ENCODE measurements at places on chromosomes 1 and 21.

- no peak for DNase-seq
These were observed 25.8 kb downstream of the CCN1 start for GRCh38 chr1:85606414-85606800.

- DNase-seq: no peak
These were observed 47.6 kb downstream of the TRIM11 start for GRCh38 chr1:228358764-228359612.

DNA sequence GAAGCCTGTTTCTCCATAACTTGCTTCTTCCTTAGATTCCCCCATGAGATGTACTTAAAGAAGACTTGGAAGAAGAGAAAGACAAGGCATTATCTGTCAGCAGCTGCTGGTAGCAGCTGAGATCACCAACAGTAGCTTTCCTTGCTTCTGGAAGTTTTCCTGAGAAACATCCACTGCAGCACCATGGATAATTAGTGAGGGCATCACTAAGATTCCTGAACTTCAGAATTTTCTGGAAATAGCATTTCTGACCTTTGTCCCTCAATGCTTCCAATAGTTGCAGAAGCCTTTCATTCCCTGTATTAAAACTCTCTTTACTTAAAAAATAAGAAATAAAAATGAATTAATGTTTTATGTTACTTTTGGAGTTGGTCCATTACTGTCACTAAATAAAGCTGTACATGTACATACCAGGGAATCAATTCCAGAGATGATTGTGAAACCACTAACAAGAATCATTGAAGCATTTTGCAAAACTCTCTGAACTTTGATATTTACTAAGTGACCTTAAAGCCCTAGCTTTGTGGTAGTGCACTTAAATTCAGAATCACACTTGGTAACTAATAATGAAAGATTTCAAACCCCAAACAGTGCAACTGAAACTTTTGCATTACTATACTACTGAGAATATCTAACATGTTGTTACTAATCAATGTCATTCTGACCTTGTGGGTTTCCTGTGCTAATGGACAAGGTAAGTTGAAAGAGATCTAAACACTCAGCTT is at the start of gene CFHR4:
CFHR4 (plus strand) TSS at position 538 of the 725 bp plus-strand sequence; CDS start at position 637, 99 bp downstream.
- no peak for DNase-seq

DNA sequence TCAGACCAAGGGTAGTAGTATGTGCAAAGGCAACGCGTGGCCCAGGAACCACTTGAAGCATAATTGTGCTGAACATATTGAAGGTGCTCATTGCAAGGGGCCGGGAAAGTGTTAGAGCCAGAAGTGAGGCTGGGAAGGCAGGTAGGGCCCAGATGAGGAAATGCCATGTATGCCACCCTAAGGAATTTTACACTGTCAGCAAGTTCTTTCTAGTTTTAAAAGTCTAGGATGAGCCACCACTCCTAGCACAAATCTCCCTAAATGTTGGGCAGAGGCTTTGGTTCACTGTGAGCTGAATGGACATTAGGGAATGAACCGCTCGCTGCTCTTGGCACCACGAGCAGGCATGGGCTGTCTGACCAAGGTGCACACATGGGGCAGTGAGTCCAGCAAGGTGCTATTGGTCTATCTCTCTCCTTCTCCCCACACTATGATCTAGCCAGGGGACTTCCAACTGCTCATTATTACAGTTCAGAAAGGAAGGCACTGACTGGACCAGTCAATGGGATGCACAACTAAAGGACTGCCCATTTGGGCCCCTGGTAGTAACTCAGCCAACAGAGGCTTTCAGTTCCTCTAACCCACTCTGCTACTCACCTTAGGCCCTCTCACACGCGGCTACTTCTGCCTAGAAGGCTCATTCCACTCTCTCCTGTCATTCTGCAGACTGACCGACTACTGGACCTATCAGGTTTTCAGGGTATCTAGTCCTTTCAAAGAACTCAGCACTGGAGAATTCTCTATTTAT is 2.0 kb downstream of the KANK4 start:
- no peak for DNase-seq

GRCh38 chr1:87155170-87155569 is 173.5 kb upstream of the LMO4 start:
- DNase-seq: no peak

- no peak for DNase-seq
These were observed 58.0 kb downstream of the PGM1 start for GRCh38 chr1:63651161-63651701.

DNA sequence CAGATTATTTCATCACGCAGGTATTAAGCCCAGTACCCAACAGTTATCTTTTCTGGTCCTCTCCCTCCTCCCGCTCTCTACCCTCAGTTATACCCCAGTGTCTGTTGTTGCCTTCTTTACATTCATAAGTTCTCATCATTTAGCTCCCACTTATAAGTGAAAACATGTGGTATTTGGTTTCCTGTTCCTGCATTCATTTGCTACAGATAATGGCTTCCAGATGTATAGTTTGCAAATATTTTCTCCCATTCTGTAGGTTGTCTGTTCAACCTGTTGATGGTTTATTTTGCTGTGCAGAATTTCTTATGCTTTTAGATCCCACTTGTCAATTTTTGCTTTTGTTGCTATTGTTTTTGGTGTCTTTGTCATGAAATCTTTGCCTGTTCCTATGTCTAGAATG is 21.1 kb upstream of the KCNH1 start:
- no peak for DNase-seq

- no peak for DNase-seq
These were observed 406.7 kb downstream of the NTNG1 start for GRCh38 chr1:107547363-107548155.

DNA sequence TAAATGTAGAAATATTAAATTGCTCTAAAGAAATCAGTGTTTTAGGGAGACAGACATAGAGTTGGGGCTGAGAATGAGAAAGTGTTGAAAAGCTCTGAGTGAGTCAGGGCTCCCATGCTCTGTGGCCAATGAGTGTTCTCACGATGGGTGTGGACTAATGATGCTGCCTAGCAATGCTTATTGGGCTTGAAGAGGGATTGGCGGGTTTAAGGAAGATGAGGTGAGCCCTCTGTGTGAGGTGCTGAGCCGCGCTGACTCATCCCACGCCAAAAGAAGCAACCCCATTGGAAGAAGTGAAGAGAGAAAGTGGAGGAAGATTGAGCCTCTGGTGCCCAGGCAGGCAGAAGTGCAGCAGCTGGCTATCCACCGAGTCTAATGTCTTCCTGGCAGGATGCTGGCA is 65.1 kb upstream of the DPT start:
- DNase-seq: no peak

GRCh38 chr1:7704214-7705047 is 66.7 kb upstream of the VAMP3 start:
- DNase-seq: peak; percentile 58

- no peak for DNase-seq
These were observed 77.1 kb downstream of the MTR start for GRCh38 chr1:236872075-236872666.

GRCh38 chr1:21638531-21639341 is 30.4 kb downstream of the RAP1GAP start:
- DNase-seq: no peak

DNA sequence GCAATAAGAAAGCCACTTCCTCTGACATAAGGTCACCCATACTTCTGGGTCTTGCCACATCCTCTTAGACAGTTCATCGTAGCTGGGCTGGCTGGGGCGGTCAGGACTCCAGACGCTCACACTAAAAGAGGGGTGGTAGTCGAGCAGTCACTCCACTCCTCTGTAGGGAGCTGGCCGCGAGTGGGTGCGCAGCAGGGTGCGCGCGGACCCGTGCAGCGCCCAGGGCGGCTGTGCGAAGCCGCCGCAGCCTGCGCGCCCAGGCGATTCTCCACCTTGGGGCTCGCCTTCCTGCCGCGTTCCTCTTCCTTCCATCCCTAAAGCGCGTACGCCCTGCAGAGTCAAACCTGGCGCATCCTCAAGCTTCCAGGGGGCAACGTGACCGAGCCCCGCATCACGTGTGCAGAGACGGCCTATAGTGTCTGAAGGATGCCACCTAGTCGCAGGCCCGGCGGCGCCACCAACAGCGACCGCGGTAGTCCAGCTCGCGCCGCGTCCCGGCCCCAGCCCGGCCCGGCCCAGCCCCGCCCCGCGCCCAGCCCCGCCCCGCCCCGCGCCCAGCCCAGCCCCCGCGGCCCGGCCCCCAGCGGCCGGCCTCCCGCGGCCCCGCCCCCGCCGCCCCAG is 360 bp upstream of the PRDX6 start:
- peak; percentile 85 for DNase-seq

DNA sequence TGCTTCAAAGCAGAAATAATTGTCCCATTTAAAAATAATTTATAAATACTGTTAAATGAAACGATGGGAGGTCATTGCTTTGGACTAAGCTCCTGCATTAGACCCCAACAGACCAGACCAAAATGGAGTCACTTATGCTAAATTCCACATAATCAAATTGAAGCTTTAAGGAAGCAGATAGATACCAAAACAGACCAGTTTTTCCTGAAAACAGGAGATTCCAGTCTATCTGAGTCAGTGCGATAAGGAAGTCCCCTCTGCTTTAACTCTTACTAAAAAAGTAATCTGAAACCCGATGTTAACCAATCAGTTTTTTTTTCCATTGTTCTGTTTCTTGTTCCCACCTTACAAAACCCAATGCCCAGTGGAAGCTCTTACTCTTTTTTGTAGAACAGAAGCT is 16.2 kb upstream of the DNASE2B start:
- DNase-seq: no peak

DNA sequence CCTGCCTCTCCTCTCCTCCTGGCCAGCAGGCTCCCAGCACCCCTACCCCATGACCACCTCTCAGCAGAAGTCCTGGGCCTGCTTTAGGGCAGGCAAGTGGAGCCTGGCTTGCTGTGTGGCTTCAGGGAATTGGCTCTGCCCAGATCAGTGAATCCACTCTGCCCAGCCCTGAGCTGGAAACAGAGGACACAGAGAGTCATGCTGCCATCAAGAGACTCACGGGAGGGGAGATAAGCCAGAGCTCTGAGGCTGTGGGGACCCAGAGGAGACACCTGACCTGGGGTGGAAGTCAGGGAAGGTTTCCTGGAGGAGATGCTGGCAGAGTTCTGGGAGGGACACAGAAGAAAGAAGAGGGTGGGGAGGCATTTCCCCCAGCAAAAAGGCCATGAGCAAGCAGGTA is 54.2 kb downstream of the GLIS1 start:
- no peak for DNase-seq

GRCh38 chr1:3889936-3890335 is 10.1 kb downstream of the C1orf174 start:
- DNase-seq: no peak

DNA sequence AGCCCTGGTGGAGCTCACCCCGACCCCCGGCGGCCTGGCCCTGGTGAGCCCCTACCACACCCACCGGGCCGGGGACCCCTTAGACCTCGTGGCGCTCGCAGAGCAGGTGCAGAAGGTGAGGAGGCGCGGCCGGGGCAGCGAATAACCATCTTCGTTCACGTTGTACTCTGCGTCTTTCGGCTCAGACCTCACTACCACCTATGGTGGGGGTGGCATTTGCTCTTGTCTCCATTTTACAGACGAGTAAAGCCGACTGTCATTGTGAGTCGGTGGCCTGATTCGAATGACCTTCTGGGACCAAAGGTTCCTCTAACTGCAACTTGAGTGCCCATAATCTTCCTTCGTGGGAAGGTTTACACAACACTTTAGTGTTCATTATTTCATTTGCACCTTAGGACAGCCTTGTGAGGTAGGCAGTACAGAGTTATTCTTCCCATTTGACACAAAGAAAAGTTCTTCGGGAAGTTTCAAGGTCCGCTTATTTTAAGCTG is 506 bp downstream of the C1orf50 start:
- DNase-seq: no peak

DNA sequence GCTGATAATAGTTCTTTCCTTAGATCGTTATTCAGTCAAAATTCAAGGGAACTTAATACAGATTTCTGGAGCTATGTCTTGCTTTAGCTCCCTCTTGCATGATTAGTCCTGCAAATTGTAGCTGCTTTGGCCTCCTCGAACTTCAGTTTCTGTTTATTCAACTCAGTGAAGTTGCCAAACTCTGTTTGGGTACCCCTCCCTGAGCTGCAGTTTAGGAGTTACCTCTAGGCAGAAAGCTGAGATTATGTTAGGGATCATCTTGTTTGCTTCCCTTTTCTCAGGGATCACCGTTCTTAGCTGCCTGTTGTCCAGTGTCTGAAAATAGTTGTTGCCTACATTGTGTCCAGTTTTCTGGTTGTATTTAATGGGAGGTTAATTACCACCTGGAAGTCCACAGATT is 43.5 kb downstream of the SNX27 start:
- DNase-seq: no peak

DNA sequence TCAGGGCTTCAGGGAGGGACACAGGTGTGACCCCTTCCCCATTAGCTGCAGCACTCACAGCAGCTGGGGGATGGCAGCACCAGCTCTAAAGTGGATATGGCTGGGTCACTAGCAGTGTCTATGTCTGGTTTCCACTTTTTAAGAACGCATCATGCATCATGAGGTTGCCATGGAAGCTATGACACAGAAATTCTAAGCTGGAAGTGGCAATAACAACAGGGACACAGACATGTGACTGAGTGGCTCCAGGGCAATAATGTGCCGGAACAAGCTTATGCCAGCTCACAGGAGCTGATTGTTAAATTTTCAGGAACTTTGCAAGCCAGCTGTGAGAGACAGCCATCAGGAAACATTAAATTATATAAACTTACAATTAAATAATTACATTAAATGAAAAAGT is 51.2 kb upstream of the NFASC start:
- DNase-seq: no peak

All from DMS 273 treated with DMSO at 0.1 percent for 48 hours (cell line).